GM23248 (cell line): ENCODE measurements at places on chromosomes 6 and 20. TPM values are rescaled to one million over a fixed set of nuclear protein-coding genes. Genes with fewer than 3 reads are reported as not detected.

- H3K27me3 ChIP-seq, result no peaks in the 10 kb centered on the region
- H3K27ac ChIP-seq, result no peak overlapping the region
- H3K36me3 ChIP-seq, result no peaks in the 10 kb centered on the region
- DNase-seq, result no peak
- no peaks in the 10 kb centered on the region for H3K4me1 ChIP-seq
- no peak overlapping the region for H3K4me3 ChIP-seq
Measured at GRCh38 chr20:19256906-19257595, 44.6 kb downstream of the SLC24A3 start.

GRCh38 chr20:56200456-56200855 is 48.1 kb upstream of the MC3R start:
- no peak overlapping the region for H3K4me3 ChIP-seq
- H3K27me3 ChIP-seq, result no peaks in the 10 kb centered on the region
- no peak for DNase-seq
- no peaks in the 10 kb centered on the region for H3K4me1 ChIP-seq
- H3K27ac ChIP-seq, result no peak overlapping the region
- no peaks in the 10 kb centered on the region for H3K36me3 ChIP-seq

GRCh38 chr6:32244270-32244669 is 20.4 kb upstream of the NOTCH4 start:
- DNase-seq, result peak; percentile 60
- H3K36me3 ChIP-seq, result no peaks in the 10 kb centered on the region
- H3K4me1 ChIP-seq, result peaks cover 5% of the 10 kb centered on the region; the same call in 1 of the 2 replicates
- H3K4me3 ChIP-seq, result peak overlapping the region; percentile 60
- H3K27ac ChIP-seq, result no peak overlapping the region

DNA sequence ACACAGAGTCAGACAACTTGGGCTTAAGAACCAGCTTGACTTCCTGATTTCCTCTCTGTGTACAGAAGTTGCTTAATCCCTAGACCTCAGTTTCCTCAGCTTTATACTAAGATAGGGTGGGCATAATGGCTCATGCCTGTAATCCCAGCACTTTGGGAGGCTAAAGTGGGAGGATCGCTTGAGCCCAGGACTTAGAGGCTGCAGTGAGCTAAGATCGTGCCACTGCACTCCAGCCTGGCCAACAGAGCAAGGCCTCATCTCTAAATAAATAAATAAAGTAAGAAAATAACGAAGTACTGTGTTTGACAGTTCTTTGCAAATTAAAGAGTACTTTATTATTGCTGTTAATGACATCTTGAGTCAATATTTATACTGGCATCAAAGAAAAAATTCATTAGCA is 41.7 kb downstream of the CNKSR3 start:
- H3K36me3 ChIP-seq, result no peaks in the 10 kb centered on the region
- no peaks in the 10 kb centered on the region for H3K27me3 ChIP-seq
- no peak overlapping the region for H3K4me3 ChIP-seq

- DNase-seq, result peak; percentile 14
- no peaks in the 10 kb centered on the region for H3K27me3 ChIP-seq
- H3K4me3 ChIP-seq, result no peak overlapping the region
- no peaks in the 10 kb centered on the region for H3K4me1 ChIP-seq
- H3K36me3 ChIP-seq, result no peaks in the 10 kb centered on the region
Measured at GRCh38 chr6:140812636-140813035, 1320.1 kb upstream of the GJE1 start.

ABHD16A gene
- 48.0 and 48.5 TPM in 2 replicates for polyA plus RNA-seq

MAP3K5 gene
- polyA plus RNA-seq, result 1.1 and 1.4 TPM in 2 replicates

RAET1L gene
- polyA plus RNA-seq, result not detected in 2 replicates

- H3K36me3 ChIP-seq, result no peaks in the 10 kb centered on the region
- no peaks in the 10 kb centered on the region for H3K4me1 ChIP-seq
- no peaks in the 10 kb centered on the region for H3K27me3 ChIP-seq
- no peak within 1 kb of the TSS for H3K27ac ChIP-seq
- no peak for DNase-seq
Measured at GRCh38 chr6:29107758-29108157, at the start of gene OR2J3. Gene OR2J3 (plus strand): TSS chr6:29108058. CDS start chr6:29111891, 3,833 bp downstream.

GHRH gene
- polyA plus RNA-seq, result not detected in 2 replicates

TCP11 gene
- polyA plus RNA-seq, result not detected in 2 replicates

CD40 gene
- 2.8 and 3.4 TPM in 2 replicates for polyA plus RNA-seq

DEFB127 gene
- polyA plus RNA-seq, result not detected in 2 replicates

DNA sequence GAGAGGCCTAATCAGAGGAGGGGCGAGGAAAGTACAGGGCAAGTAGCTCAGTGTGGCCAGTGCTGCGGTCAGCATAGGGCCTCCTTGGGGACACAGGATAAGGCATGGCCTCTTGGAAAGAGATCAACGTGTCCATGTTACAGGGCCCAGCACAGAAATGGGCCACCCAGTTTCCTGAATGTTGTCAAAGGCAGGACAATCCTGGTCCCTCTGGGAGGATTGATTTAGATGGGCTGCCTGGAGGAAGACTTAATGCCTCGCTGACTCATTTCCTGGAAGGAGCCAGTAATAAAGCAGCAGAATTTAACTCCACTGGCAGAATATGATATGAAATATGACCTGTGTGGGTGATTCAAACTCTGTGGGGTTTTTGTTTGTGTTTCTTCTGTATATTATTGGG is 16.6 kb downstream of the DDO start:
- no peak overlapping the region for H3K4me3 ChIP-seq
- H3K36me3 ChIP-seq, result no peaks in the 10 kb centered on the region
- no peak overlapping the region for H3K27ac ChIP-seq
- peak; percentile 52 for DNase-seq
- no peaks in the 10 kb centered on the region for H3K4me1 ChIP-seq
- H3K27me3 ChIP-seq, result no peaks in the 10 kb centered on the region

DNA sequence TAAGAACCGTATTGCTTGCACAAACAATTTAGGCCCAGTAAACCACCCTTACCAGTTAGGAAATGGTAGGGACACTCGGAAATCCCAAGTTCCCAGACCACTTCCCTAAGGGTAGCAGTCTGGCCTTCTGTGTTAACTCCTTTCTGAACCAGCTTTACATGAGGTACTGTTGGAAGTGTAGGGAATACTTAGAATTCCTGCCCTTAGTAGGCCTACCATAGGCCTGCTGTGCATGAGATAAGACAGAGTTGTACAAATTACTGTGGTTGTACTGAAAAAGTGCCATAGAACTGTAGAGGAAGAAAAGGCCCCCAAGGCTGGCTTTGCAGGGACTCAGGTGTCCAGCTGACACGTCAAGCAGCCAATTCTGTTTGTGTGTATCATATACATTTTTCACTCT is 11.1 kb downstream of the RPRD1B start:
- no peak overlapping the region for H3K4me3 ChIP-seq
- peaks cover 22% of the 10 kb centered on the region for H3K4me1 ChIP-seq

SRSF6 gene
- 87.5 and 94.7 TPM in 2 replicates for polyA plus RNA-seq

GRCh38 chr6:95515975-95516374 is 61.4 kb upstream of the MANEA start:
- no peak for DNase-seq
- H3K4me3 ChIP-seq, result no peak overlapping the region
- H3K36me3 ChIP-seq, result no peaks in the 10 kb centered on the region
- no peaks in the 10 kb centered on the region for H3K4me1 ChIP-seq
- no peaks in the 10 kb centered on the region for H3K27me3 ChIP-seq

- no peaks in the 10 kb centered on the region for H3K36me3 ChIP-seq
- no peak overlapping the region for H3K27ac ChIP-seq
- H3K27me3 ChIP-seq, result no peaks in the 10 kb centered on the region
- peaks cover 31% of the 10 kb centered on the region for H3K4me1 ChIP-seq
Measured at GRCh38 chr6:35087361-35088280, 53.5 kb downstream of the TCP11 start.

SIRPB1 gene
- not detected in 2 replicates for polyA plus RNA-seq

DNA sequence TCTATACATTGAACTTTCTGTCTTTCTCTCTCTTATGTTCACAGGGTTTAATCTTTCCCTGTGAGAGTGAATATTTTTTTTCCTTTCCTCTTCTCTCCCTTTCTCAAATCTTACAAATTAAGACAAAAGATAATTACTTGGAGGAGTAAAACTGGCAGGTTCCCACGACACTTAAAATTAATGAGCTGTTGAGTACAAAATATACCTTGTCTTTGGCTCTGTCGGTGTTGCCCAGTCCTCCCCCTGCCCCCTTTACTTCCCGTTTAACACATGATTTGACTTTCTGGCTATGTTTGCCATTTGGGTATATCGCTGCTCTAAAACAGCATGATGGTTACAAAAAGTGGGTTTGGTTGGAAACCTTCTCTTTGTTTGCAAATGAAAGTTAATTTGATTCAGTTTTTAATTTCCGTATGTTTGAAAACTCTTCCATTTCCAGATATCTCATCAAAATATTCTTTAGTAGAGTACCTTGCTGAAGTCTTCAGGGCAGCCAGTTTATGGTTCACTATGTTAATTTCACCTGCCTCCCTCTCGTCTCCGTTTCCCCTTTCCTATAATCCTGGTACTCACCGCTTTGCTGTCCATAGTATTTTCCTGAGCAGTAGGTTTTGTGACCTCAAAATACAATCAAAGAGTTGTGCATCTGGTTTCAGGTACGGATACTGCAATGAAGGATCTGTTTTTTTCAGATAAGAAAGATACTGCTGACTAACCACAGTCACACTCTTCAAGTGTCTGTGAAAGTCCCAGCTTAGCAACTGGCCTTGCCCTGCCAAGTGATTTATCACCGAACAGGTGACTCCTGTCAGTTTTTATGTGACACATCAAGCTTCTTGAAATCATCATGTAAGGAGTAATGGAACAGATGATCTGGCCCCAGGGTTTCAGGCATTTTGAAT is 181.2 kb downstream of the DTNBP1 start:
- H3K4me3 ChIP-seq, result no peak overlapping the region
- no peaks in the 10 kb centered on the region for H3K27me3 ChIP-seq
- H3K27ac ChIP-seq, result no peak overlapping the region
- no peaks in the 10 kb centered on the region for H3K36me3 ChIP-seq

DACT2 gene
- not detected in 2 replicates for polyA plus RNA-seq

SS18L1 gene
- polyA plus RNA-seq, result 1.5 and 2.3 TPM in 2 replicates

- H3K27me3 ChIP-seq, result no peaks in the 10 kb centered on the region
- no peak for DNase-seq
- peaks cover 19% of the 10 kb centered on the region for H3K4me1 ChIP-seq
- H3K4me3 ChIP-seq, result no peak overlapping the region
- H3K27ac ChIP-seq, result no peak overlapping the region
Measured at GRCh38 chr6:11681770-11682169, 96.8 kb downstream of the ADTRP start.

MYBL2 gene
- 11.7 and 12.9 TPM in 2 replicates for polyA plus RNA-seq

DNA sequence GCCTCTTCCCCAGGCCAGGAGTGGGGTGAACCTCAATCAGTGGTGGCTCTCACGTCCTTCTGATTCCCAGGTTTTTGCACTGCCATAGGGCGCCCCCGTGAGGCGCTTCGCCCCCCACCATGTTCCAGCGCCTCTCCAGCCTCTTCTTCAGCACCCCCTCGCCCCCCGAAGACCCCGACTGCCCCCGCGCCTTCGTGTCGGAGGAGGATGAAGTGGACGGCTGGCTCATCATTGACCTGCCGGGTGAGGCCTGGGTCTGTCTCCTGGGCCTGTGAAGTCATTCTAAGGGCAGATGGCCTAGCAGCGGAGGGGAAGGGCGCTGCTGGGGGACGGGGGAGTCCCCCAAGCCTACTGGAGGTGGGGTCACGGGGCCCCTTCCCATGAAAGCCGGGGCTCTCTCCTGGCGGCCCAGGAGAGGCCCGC is 4.5 kb downstream of the TP53INP2 start:
- DNase-seq, result peak; percentile 56
- peak overlapping the region; percentile 91 for H3K4me3 ChIP-seq
- H3K27ac ChIP-seq, result peak overlapping the region; percentile 23; the same call in 1 of the 2 replicates

TGM3 gene
- polyA plus RNA-seq, result 0.14 and 0.25 TPM in 2 replicates

- peaks cover 8% of the 10 kb centered on the region; the same call in 1 of the 2 replicates for H3K27me3 ChIP-seq
- peak; percentile 58 for DNase-seq
- H3K27ac ChIP-seq, result no peak overlapping the region
- no peak overlapping the region for H3K4me3 ChIP-seq
- H3K36me3 ChIP-seq, result no peaks in the 10 kb centered on the region
- no peaks in the 10 kb centered on the region for H3K4me1 ChIP-seq
Measured at GRCh38 chr20:3235666-3236324, 3.2 kb downstream of the SLC4A11 start.

RSPO3 gene
- 2.9 and 4.1 TPM in 2 replicates for polyA plus RNA-seq

SERAC1 gene
- 7.2 and 8.4 TPM in 2 replicates for polyA plus RNA-seq

DNA sequence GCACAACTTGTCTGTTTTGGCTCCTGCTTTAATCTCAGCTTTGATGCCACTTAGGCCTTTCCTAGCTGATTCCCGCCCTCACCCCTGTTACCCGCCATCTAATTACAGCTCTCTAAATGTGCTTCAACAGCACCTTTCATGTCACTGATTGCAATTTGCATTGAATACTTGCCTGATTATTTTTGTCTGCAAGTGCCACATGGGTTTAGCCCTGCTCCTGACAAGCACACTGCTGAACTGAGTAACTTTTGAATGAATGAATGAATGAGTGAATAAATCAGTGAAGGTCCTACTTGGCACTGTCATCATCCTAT is 591 bp upstream of the DCBLD1 start:
- H3K4me3 ChIP-seq, result peak overlapping the region; percentile 77
- no peaks in the 10 kb centered on the region for H3K27me3 ChIP-seq
- H3K4me1 ChIP-seq, result peaks cover 26% of the 10 kb centered on the region
- H3K36me3 ChIP-seq, result no peaks in the 10 kb centered on the region

DNA sequence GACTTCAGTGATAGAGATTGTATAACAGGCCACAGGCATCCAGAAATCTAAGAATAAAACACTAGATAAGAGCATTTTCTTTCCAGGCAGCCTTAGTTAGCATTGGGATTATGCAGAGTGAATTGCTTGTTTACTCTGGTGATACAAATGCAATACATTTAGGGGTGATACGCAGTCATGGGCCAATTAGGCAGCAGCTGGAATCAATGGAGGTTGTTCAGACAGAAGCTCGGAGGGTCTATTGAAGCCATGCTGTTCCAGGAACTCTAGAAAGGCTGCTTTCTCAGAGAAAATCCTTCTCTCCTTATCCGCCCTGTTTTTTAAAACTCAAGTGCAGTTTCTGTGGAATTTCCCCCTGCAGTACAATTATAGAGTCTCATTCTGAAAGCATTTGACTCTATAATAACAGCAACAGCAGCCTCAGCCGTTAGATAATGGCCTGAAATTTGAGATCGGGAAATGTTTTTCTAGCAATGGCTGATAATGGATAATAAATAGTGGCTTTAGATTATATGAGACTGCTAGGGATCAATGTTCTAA is 364.3 kb upstream of the HS3ST5 start:
- no peaks in the 10 kb centered on the region for H3K36me3 ChIP-seq
- no peak for DNase-seq
- H3K27me3 ChIP-seq, result no peaks in the 10 kb centered on the region
- H3K4me1 ChIP-seq, result no peaks in the 10 kb centered on the region
- no peak overlapping the region for H3K27ac ChIP-seq
- no peak overlapping the region for H3K4me3 ChIP-seq

NOTCH4 gene
- polyA plus RNA-seq, result 1.2 TPM in 2 replicates
